GM06990 (cell line): ENCODE measurements at places on chromosomes 7 and 10.

GRCh38 chr7:36336390-36336789 lies 53.3 kb upstream of the ANLN start:
- no peak for DNase-seq

GRCh38 chr7:133313575-133313974 lies 60.7 kb downstream of the EXOC4 start:
- no peak for DNase-seq

- DNase-seq: no peak
Measured at GRCh38 chr7:135665042-135665441, 2.7 kb downstream of the STMP1 start.

DNA sequence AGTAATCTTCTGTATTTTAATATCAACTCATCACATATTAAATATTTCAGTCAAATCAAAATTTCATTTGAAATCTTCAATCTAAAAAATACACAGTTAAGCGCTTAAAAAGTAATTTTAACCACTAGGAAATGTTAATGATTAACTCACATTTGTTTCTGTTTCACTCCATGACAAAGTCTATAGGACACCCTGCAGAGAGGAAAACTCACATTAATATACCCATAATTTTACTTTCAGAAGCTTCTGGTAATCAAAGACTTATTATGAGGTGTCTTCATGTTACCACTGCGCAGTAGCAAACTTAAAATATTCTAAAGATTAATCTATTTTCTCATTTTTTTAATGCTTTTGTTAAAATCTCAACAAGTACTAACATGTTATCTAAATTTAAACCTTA lies 41.0 kb upstream of the ZNF518A start:
- DNase-seq: no peak

DNA sequence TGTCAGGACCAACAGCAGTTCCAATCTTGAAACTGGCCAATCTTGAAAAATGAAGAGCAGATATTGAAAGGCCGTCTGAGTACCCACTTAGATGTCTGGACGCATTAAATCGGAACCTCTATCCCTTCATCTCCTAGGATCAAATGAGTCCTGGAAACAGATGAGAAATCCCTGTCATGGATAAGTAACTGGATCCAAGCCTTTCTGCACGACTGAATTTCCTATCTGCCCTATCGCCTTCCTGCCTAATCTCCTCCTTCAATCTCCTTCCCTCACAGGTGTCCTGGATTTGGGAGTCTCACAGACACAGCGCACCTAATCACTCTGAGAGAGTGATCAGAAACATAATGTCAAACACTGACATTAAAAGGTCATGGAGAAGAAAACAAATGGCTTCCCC lies 245.2 kb upstream of the PRSS58 start:
- no peak for DNase-seq

DNA sequence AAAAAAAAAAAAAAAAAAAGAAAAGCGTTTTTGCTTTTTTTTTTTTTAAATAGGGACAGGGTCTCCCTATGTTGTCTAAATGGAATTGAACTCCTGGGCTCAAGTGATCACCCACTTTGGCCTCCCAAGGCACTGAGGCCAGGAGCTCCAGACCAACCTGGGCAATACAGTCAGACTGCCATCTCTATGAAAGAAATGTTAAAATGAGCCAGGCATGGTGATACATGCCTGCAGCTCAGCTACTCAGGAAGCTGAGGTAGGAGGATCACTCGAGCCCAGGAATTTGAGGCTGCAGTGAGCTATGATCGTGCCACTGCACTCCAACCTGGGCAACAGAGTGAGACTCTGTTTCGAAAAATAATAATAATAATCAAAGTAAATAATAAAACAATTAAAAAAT lies 16.5 kb upstream of the LMTK2 start:
- no peak for DNase-seq
